ENCODE measurements at places on chromosomes 16 and 17. TPM values are rescaled to one million over a fixed set of nuclear protein-coding genes. Genes with fewer than 3 reads are reported as not detected.

Gene TBC1D3I
- total RNA-seq = not detected

DNA sequence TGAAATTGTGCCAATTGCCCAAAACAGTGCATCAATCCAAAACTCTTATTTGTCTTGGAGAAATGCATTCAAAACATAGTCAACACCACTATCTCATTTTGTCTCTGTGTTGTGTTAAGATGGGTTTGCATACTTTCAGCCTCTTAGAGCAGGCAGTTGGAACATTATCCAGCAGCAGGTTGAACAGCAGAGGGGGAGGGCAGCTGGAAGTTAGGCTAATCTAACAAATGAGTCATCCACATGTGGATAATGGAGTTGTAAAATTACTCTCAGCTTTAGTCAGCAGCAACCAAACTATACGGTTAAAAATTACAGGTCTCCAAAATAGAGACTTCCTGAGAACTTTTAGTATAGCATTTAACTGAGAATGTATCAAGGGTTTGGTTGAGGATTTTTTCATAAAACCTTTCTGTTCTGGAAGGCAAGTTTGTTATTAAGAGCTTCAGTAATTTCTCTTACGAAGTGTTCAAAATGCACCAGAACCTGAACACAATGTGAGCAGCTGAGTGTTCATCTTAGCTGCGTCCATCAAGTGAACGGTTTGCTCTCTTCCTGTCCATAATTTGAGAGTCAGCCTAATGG, 46.3 kb downstream of the PRKCA start:
- H3K4me1 ChIP-seq = peaks cover 32% of the 10 kb centered on the region
- no peaks in the 10 kb centered on the region for H3K36me3 ChIP-seq
- no peak for DNase-seq
- no peak overlapping the region for H3K27ac ChIP-seq
- no peaks in the 10 kb centered on the region for H3K27me3 ChIP-seq

Gene ABCA9
- total RNA-seq = 56.1 TPM

DNA sequence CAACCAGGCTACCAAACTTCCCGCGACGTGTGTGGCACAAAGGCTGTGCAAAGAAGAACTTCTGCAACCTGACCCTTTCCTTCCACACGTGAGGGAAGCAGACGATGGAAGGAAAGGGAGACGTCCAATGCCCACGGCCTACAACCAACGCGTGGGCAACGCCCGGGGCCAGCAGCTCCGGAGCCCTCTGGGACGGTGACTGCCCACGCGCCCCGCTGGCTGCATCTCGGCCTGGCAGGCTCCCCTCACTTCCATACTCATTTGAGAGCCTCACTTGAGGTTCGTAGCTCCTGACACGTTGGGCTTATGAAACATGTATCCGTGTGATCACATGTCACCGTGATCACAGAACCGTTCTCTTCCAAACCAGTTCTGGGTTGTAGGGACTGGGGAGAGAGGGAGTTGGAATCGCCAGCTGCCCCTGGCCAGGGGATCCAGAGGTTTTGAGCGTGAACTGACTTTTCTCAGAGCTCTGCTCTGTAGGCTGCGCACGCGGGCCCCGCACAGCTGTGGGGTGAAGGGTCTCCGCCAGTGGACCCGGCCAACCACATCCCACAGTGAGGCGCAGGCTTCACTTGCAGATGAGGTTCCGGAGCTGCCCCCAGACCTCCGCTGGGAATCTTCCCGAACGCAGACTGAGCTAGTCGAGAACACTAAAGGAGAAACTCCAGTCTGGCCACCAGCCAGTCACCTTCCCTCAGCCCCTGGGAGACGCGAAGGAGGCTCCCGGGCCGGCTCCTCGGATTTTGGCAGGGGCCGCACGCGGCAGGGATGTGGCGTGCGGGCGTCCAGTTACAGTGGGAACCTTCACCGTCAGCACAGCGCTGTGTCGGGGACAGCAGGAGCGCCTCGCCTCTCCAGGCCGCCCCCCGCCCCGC, 1.0 kb downstream of the LMF1 start:
- peak overlapping the region; percentile 82 for H3K4me3 ChIP-seq
- no peaks in the 10 kb centered on the region for H3K27me3 ChIP-seq
- DNase-seq = no peak
- H3K36me3 ChIP-seq = peaks cover 28% of the 10 kb centered on the region
- H3K27ac ChIP-seq = peak overlapping the region; percentile 86

Gene HYDIN
- total RNA-seq = 1.7 TPM

GRCh38 chr17:83114706-83115105, 35.3 kb downstream of the METRNL start:
- no peaks in the 10 kb centered on the region for H3K36me3 ChIP-seq
- H3K4me3 ChIP-seq = no peak overlapping the region
- H3K4me1 ChIP-seq = peaks cover 32% of the 10 kb centered on the region
- peaks cover 5% of the 10 kb centered on the region for H3K27me3 ChIP-seq
- no peak overlapping the region for H3K27ac ChIP-seq

DNA sequence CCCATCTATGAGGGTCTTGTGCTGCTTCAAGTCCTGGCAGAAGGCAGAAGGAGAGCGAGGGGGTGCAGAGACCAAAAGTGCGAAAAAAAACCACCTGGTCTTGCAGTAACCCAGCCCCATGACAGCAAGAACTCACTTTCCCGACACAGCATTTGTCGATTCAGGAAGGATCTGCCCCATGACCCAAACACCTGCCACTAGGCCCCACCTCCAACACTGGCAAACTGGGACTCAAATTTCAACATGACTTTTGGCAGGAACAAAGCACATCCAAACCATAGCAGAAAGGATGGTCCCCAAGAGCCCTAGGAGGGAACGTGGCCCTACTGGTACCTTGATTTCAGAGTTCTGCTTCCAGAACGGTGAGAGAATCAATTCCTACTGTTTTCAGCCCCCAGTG, 34.7 kb upstream of the KLHDC4 start:
- DNase-seq = no peak
- no peak overlapping the region for H3K4me3 ChIP-seq
- no peaks in the 10 kb centered on the region for H3K27me3 ChIP-seq
- H3K4me1 ChIP-seq = no peaks in the 10 kb centered on the region
- H3K36me3 ChIP-seq = no peaks in the 10 kb centered on the region

Gene IGF2BP1
- not detected for total RNA-seq

DNA sequence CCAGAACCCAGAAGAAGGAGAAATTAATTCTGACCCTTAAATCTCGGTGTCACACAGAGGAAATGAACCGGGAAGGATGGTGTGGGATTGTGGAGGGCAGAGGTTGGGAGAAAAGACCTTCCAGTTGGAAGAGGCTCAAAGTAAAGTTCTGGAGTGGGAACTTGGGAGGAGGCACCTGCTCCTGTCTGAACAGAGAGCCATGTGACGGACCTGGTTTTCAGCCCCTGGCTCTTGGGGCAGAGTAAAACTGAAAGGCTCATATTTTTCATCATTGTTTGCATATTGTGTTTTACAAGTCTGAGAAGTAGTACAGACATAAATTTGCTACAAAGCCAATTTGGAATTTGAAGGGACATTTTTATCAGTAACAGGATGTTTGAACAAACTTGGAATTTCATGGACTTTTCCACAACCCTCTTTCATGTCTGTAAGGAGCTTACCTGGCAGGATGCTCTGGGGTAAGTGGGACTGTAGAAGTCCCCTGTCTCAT, 24.4 kb upstream of the SEC14L1 start:
- no peaks in the 10 kb centered on the region for H3K27me3 ChIP-seq
- peak overlapping the region; percentile 60 for H3K27ac ChIP-seq
- DNase-seq = no peak
- H3K4me1 ChIP-seq = peaks cover 39% of the 10 kb centered on the region
- no peak overlapping the region for H3K4me3 ChIP-seq

DNA sequence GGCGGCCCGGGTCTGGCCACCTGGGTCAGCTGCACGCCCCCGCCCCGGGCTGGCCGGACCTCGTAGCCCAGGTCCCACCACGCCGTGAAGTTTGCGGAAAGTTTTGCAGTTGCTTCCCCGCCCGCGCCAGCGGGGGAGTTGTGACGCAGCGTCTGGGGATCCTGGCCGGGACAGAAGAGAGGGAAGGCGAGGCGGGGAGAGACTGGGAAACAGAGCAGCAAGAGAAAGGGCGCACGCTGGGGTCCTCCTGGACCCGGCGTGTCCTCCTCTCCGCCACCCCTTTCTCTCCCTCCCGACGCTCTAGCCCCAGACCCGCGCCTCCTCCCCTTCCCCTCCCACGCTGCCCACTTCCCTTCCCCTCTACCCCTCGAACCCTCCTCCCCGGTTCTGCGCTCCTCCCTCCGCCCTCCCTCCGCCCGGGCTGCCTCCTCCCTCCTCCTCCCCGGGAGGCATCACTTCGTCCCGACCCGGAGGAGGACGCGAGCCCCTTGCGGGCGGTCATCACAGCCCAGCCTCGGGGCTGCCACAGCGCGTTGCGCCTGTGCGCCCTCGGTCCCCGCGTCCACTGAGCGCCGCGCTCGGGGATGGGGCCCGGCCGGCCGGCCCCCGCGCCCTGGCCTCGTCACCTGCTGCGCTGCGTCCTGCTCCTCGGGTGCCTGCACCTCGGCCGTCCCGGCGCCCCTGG, at the start of gene MRC2:
TSS of gene MRC2 (plus strand) at position 452 of the 685 bp plus-strand sequence. CDS start at position 585, 133 bp downstream.
- H3K27ac ChIP-seq = peak within 1 kb of the TSS; percentile 81
- DNase-seq = no peak
- H3K36me3 ChIP-seq = no peaks in the 10 kb centered on the region
- peaks cover 36% of the 10 kb centered on the region for H3K4me1 ChIP-seq

DNA sequence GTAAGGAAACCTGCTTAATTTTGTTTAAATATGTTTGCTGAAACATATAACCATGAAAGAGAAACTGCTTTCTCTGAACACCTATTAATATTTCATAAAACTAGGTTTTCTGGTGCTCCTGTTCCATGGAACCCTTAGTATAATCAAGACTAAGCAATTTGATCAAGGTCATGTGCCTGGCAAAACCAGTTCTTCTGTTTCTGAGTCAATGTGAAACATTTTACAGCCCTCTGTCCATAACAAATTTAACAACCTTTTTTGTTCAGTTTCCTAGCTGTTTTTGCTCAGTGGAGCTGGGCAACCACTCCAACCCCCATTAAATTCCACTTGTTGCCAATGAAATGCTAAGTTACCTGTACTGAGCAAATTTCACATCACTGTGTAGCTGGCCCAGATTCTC, 344.0 kb downstream of the CA10 start:
- DNase-seq = no peak
- H3K36me3 ChIP-seq = no peaks in the 10 kb centered on the region
- H3K27me3 ChIP-seq = no peaks in the 10 kb centered on the region
- no peaks in the 10 kb centered on the region for H3K4me1 ChIP-seq
- no peak overlapping the region for H3K4me3 ChIP-seq

- H3K4me1 ChIP-seq = peaks cover 98% of the 10 kb centered on the region
- H3K36me3 ChIP-seq = no peaks in the 10 kb centered on the region
- no peak overlapping the region for H3K4me3 ChIP-seq
- H3K27me3 ChIP-seq = no peaks in the 10 kb centered on the region
- DNase-seq = no peak
Observed at GRCh38 chr17:38425744-38426143, 2.5 kb upstream of the ARHGAP23 start.
